Esophagus squamous epithelium (tissue), 5 donors: ENCODE measurements at places on chromosomes 3 and 15.

DNA sequence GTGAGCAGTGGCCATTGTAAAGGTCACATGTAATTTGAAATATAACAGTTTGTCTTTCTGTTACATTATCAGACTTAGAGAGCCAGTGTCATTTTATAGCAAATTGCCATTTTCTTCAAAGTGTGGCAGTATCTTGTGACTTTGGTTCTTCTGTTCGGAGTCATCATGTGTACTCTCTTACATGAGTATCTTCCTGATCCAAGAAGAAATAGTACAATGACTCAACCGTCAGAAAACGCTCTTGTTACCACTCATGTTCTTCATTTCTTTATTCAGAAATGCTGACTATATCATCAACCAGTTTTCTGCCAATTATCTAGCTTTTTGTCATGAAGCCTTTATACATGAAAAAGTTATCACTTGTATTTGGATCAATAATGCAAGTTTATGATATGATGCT is 93.6 kb upstream of the CGNL1 start:
- no peak for DNase-seq

DNA sequence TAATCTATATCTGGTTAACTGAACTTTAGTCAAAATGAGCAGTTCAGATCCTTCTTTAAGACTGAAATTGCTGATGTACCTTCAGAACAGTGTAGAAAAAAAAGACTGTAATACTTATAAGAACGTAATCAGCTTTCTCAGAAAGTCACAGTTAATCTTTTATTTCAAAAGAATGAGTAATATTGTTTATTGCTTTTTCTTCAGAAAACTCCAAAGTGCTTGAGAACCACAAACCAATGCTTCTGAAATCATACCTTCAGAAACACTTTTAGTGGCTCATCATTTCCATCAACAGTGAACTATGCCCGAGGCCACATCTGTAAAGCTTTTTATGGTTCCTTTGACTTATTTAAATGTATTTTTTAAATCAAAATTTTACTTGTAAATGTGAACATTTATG is 33.3 kb upstream of the CLASP2 start:
- no peak for DNase-seq

GRCh38 chr15:41502795-41503668 is 9.4 kb downstream of the ITPKA start:
- no peak for DNase-seq

GRCh38 chr3:174792864-174793263 is 66.3 kb upstream of the NAALADL2 start:
- no peak for DNase-seq

- no peak for DNase-seq
Observed at GRCh38 chr3:86923071-86923491, 67.9 kb downstream of the VGLL3 start.

GRCh38 chr3:183553334-183554026 is 2.0 kb downstream of the KLHL6 start:
- DNase-seq: no peak

- no peak for DNase-seq
Observed at GRCh38 chr3:126051741-126052140, 32.2 kb downstream of the SLC41A3 start.

DNA sequence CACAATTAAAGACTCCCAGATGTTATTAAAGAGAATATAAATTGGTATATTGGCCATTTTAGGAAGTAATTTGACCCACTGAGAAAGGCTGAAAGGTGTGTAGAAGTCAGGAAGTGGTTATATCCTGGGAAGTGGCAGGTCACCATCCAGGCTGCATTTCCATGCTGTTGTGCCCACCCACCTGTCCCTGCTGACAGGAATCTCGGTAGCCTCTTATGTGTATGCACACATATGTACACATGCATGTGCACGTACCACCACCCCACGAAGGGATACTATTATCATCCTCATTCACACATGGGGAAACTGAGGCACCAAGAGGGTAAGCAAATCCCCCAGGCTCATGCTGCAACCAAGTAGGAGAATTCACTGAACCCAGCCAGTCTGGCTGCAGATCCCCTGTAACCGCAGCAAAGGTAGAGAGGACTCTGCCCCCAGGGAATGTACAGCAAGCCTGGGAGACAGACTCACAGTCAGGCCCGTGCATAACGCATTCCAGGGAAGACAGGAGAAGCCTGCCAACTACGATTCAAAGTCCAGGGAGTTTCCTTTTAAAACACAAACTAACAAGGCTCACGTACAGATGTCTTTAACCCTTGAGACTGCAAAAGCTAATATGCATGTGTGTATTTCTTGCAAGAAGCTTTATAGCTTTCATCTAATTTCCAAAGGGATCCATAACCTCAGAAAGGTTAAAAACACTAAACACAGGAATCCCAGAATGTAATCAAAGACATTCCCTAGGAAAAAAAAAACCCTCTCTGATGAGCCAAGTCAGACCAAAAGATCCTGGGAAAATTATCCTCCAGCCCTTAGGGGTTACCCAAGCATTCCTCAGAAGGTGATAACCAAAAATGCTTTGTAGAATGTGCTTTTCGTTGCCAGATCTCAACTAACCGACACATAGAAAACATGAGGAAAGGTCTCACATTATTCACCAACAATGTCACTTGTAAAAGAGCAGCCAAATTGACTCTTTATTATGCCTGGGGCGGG is 129.6 kb downstream of the ADAMTS17 start:
- DNase-seq: no peak

DNA sequence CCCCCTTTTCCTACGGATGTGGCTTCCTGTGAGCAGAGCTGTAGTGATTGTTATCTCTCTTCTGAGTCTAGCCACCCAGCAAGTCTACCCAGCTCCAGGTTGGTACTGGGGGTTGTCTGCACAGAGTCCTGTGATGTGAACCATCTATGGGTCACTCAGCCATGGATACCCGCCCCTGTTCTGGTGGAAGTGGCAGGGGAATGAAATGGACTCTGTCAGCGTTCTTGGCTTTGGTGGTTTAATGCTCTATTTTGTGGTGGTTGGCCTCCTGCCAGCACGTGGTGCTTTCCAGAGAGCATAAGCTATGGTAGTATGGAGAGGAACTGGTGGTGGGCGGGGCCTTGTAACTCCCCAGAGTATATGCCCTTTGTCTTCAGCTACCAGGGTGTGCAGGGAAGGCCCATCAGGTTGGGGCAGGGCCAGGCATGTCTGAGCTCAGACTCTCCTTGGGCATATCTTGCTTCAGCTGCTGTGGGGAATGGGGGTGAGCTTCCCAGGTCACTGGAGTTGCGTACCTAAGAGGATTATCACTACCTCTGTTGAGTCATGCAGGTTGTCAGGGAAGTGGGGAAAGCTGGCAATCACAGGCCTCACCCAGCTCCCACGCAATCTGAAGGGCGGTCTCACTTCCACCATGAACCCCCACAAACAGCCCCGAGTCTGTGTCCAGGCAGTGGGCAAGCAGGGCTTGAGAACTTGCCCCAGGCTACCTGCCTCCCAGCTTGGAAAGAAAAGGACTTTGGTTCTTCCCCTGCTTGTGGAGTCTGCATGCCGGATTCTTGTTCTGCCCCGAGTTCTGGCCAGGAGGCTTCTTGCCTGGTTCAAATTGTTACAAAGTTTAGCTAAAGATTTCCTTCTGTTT is 9.0 kb upstream of the ADGRG7 start:
- no peak for DNase-seq

GRCh38 chr3:40465456-40465855 is 8.3 kb downstream of the RPL14 start:
- no peak for DNase-seq

DNA sequence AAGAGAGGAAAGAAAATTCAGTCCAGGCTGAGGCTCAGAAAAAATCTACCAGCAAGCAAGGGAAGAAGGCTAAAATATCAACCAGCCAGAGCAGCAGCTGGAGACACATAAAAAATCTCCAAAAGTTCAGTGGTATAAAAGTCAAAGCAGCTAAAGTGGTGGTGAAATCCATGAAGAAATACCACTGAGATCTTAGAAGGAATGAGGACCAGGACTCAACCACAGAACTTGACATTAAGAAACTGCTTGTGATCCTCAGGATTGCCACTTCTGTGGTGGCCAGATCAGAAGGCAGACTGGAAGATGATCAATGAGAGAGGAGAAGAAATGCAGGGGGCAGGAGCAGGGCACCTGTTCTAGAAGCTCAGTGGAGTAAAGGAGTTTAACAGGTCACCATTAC is 22.5 kb downstream of the CNTN3 start:
- no peak for DNase-seq

- no peak for DNase-seq
Observed at GRCh38 chr15:42395838-42396237, 36.5 kb downstream of the CAPN3 start.

DNA sequence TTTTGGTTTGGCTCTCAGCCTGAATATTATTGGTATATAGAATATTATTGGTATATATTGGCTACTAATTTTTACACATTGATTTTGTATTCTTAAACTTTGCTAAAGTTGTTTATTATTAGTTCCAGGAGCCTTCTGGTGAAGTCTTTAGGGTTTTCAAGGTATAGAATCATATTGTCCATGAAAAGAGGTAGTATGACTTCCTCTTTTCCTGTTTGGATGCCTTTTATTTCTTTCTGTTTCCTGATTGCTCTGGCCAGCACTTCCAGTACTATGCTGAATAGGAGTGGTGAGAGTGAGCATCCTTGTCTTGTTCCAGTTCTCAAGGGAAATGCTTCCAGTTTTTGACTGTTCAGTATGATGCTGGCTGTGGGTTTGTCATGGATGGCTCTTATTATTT is 107.3 kb upstream of the LIPC start:
- DNase-seq: no peak

GRCh38 chr3:69648126-69648525 is 91.1 kb upstream of the MITF start:
- no peak for DNase-seq

GRCh38 chr3:127710155-127710941 is 37.6 kb downstream of the ABTB1 start:
- no peak for DNase-seq

GRCh38 chr15:81052046-81052445 is 51.3 kb downstream of the TLNRD1 start:
- DNase-seq: no peak

GRCh38 chr3:16033889-16034687 is 140.4 kb upstream of the GALNT15 start:
- DNase-seq: no peak

DNA sequence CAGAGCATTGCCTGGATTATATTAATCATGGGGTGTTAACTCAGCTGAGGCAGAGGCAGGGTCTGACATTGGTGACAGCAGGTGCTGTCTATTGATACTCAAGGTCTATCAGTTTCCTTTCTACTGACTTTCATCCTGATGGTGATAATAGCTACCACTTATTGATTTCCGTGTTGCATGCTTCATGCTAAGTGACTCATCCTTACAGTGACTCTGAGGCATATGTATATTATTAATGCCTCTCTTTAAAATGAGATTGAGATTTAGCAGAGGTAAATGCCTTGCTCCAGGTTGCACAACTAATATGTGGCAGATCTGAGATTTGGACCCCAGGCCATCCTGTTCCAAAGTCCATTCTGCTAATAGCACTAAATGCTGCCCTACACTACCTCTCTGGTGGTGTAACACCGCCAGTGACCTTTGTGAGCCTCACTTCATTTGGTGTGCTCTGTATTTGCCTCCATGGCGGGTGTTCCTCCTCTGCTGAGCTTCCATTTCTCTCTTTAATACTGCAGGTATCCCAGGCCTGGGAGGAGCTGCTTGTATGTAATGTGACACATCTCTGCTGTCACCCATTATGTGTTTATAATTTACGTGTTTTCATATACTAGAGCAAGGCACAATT is 50.4 kb downstream of the GPR171 start:
- no peak for DNase-seq

DNA sequence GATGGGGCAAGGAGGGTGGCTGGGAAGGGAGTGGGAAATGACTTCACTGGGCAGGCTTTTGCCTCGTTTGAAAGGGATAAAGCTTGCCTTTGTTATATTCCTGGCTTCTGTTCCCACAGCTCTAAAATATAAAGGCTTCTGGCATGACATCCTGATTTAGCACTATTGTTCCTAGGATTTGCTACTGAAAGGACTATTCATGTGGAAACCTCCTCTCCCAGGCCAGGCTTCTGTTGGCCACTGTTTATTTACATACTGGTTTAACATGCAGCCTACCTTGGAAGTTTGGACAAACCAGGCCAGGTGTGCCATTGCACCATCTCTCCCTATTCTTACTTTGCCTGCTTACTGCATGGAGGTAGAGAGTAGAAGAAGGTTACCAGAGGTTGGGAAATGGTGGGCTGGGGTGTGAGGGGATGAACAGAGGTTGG is 2.4 kb upstream of the LMCD1 start:
- no peak for DNase-seq

- no peak for DNase-seq
Observed at GRCh38 chr3:195566797-195567196, 16.9 kb downstream of the APOD start.

- DNase-seq: no peak
Observed at GRCh38 chr15:77084436-77084835, 13.5 kb upstream of the TSPAN3 start.

DNA sequence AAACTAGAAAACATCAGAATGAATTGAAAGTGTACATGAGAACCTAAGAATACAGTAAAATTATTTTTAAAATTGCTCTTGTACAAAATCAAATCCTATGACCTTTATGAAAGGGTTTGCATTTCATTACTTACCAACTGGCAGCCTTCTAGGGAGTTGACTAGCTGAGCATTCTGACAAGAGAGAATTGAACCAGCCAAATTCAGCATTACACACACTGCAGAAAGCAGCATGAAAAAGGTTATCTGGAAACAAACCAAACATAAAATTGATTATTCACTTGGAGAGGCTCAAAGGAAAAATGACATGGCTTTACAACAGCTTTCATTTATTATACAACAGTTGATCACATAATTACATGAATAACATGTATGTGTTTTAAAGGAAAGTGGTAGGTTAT is 17.4 kb downstream of the NSMCE3 start:
- no peak for DNase-seq

DNA sequence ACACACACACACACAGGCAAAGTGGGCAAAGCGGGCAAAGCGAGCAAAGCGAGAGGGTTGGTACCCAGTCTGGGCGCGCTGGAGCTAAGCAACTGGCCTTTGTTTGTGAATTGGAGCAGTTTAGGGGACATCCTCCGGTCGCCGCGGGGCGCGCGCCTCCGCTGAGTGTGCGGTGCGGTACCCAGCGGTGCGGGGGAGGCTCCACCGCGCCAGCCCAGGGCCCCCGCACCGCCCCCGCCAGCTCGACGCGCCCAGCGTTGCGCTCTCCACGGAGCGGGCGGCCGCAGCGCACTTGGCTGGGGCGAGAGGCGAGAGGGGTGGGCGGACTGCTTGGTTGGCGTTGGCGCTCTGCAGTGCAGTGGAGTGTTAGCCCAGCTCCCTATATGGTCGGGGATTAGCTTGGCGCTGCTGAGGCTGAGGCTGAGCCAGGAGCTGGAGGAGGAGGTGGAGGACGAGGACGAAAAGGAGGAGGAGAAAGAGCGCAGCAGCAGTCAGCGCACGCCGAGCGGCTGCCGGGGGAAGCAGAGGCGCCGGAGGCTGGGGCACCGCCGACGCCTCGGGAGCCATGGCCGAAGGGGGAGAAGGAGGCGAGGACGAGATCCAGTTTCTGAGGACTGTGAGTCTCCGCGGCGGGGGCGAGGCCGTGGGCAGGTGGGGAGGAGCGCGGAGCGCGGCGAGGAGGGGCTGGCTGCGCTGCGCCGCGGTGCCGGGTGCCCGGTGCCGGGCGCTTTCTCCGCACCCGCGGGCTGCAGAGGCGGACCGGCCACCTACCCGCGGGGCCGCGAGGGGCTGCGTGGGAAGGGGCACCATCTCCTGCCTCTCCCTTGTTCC is at the start of gene RYR3:
RYR3 (plus strand) TSS at position 487 of the 831 bp plus-strand sequence; CDS start at position 566, 79 bp downstream.
- DNase-seq: no peak
